ENCODE measurements at places on chromosomes 7 and 10.

DNA sequence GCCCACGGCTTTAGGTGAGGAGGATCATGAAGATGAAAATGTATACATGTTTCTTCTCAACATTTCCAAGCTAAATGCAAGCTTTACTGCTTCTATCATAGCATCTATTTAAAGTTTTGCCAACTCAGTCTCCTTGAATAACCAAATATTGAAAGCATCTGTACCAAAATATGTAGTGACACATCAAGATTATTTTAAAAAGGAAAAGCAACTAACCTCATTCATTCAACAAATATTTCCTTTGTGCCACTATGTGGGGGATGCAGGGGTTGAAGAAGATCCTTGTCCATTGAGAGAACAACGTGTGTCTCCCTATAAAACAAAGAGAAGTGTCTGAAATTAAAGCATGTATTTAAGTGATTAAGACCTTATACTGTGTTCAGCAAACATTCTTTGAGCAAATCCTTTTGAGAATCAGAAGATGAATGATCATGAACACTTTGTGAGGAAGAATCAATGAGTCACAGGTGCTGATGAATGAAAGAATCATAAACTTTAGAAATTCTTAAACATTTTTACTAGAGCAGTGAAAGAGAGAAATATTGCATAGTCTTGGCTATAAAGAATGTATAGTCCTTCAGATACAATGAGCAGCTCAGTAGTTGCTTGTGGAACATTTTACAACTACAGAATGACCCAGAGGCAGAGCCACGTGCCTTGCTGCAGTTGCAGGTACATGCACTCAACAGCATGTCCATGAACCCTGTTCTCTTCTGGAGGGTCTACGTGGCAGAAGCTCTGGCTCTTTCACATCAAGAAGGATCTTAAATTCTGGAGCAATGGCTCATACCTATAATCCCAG lies 13.9 kb downstream of the TAS2R60 start:
- DNase-seq = no peak

DNA sequence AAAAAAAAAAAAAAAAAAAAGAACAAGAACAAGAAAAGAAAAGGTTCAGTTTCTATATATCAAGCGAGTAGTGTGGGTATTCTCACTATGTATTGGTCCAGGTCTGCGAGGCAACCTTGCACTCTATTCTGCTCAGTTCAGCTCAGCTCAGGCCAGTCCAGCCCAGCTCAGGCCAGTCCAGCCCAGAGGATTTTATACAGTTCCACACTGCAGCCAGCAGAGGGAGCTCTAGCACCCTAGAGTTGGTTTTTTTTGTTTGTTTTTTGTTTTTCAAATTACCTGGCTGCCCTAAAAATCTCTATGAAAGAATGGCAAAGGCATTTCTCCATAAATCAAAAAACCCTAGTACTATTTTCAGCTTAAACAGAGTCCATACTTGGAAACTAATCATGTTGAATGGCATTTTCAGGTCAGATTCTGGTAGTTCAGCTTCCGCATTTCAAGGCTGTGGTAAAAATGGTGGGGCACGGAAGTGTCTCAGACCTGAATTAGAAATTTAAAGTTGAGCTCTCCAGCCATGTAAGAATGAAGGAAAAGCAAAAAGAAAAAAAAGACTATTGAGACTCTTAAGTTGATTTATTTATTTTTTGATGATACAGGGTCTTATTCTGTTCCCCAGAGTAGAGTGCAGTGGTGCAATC lies 55.2 kb upstream of the GSDME start:
- no peak for DNase-seq

DNA sequence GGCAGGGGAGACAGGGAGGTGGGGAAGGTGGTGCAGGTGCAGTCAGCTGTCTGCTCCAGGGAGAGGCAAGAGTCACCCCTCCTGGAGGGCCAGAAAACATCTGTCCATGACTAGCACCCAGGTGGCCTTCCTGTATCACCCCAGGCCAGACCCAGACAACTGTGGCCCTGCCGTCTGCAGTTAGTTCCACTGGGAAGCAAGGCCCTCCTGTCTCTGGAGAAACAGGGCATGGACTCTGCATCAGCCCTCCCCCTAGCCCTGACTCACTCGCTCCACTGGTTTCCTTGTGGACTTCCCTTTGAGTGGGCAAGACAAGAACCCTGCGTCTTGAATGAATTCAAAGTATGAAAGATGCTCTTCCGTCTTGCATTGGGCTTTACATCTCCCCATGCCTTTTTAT lies 12.6 kb downstream of the TBATA start:
- DNase-seq = no peak

- no peak for DNase-seq
Measured at GRCh38 chr7:36227223-36227622, 74.2 kb downstream of the EEPD1 start.

GRCh38 chr7:67619175-67619574 lies 622.5 kb downstream of the TYW1 start:
- DNase-seq = no peak

DNA sequence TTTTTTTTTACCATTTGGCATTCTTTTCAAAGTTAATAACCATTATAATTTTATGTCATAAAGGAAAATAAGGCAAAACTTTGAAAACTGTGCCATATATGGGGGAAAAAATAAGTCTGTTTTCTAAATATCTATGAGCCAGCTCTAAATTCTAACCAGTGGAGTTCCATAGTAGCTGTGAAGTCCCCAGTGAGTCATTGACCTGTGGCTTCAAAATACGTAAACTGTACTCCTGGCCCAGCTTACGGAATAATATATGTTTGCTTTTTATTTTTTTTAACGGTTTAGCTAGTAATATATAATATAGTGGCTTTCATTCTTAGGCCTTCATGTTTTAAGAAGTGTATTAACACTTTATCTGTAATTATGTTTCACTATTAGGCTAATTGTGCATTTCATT lies 20.5 kb downstream of the ZRANB1 start:
- no peak for DNase-seq

DNA sequence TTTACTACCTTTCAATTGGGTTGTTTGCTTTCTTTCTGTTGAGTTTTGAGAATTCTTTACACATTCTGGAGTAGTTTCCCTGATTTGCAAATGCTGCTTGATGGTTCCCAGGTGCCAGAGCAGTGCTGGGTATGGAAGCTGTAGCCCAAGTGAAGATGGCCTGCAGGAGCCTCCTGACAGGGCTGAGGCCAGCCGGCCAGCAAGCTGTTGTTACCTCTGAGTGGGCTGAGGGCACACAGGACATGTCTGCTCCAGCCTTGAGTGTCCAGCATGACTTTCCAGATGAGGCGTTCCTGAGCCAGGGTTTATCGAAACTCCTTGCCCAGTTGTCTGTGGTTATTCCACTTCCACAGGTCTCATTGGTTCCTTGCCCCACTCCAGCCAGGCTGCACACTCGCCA lies 164.6 kb upstream of the TNS3 start:
- DNase-seq = no peak

- DNase-seq = no peak
Measured at GRCh38 chr7:27121684-27122076, 8.9 kb downstream of the HOXA4 start.

DNA sequence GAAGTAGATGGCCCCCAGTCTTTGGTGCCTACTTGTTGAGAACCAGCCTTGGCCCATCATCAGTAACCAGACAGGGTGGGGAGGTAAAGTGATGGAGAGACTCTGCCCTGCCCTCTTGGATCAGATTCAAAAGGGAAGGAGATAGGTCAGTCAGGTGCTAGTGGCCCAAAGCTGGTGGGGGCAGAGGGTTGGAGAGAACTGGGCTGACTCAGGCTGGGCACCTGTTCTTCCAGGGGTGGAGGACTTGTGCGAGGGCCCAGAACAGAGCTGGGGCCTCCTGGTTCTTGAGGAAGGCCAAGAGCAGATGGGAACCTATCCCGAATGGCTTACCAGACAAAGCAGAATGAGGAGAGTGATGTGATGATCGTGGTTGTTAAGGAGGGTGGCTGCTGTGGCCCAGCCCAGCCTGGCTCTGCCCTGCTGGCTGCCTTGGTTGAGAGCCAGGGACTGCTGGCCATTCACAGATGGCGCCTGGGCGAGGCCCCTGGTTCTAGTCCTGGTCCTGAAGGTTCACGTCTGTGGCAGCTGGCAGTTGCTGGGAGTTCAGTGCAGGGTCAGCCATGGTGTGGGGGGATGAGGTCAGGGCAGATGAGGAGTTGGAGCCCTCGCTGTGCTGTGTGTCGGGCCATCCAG lies 36.6 kb downstream of the PALD1 start:
- DNase-seq = no peak

DNA sequence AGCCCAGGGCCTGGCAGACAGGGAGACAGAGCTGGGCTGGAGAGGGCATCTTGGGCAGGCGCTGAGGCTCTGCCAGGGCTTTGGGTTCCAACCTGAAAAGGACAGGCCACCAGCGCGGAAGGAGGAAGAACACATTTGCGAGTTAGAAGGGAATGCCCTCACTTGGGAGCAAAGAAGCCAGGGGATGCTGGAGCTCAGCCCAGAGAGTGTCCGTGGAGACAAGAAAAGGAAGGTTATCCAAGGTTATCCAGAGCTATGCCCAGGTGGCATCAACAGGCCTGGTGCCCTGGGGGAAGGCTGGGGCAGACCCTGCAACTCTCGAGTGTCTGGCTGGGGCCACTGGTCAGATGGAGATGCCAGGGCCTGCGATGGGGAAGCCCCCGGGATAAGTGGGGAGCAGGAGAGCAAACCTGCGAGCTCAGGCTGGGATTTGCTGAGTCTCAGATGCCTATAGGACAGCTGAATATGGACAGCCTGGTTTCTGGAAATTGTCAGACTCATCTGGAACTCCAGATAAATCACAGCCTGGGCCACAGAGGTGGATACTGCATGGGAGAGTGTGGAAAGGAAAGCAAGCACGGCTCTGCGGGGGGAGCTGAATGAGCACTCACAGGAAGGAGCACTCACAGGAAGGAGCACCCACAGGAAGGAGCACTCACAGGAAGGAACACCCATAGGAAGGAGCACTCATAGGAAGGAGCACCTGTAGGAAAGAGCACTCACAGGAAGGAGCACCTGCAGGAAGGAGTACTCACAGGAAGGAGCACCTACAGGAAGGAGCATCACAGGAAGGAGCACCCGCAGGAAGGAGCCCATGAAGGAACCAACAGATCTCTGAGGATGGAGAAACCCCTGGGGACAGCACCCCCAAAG lies 152.1 kb downstream of the ADAM12 start:
- DNase-seq = no peak

- no peak for DNase-seq
Measured at GRCh38 chr10:69842882-69843281, 41.2 kb downstream of the COL13A1 start.

- no peak for DNase-seq
Measured at GRCh38 chr10:80199828-80200227, 5.5 kb downstream of the ANXA11 start.

- DNase-seq = no peak
Measured at GRCh38 chr10:85575441-85575840, 791.2 kb downstream of the GRID1 start.

GRCh38 chr7:13904689-13905088 lies 84.8 kb downstream of the ETV1 start:
- DNase-seq = no peak

GRCh38 chr7:150322114-150322832 lies 882 bp upstream of the LRRC61 start:
- DNase-seq = peak; percentile 37

Measured in stimulated activated CD4-positive, alpha-beta T cell treated with anti-CD3 and anti-CD28 coated beads, Interleukin-12 subunit alpha, Interleukin-12 subunit beta, amount 100 ng/mL, for 24 hours (primary cell).